ENCODE measurements at places on chromosomes 11 and 22. TPM values are rescaled to one million over a fixed set of nuclear protein-coding genes. Genes with fewer than 3 reads are reported as not detected.

Gene LDLRAD3
- 34.4 TPM for total RNA-seq

Gene TRIM29
- total RNA-seq: 729 TPM

DNA sequence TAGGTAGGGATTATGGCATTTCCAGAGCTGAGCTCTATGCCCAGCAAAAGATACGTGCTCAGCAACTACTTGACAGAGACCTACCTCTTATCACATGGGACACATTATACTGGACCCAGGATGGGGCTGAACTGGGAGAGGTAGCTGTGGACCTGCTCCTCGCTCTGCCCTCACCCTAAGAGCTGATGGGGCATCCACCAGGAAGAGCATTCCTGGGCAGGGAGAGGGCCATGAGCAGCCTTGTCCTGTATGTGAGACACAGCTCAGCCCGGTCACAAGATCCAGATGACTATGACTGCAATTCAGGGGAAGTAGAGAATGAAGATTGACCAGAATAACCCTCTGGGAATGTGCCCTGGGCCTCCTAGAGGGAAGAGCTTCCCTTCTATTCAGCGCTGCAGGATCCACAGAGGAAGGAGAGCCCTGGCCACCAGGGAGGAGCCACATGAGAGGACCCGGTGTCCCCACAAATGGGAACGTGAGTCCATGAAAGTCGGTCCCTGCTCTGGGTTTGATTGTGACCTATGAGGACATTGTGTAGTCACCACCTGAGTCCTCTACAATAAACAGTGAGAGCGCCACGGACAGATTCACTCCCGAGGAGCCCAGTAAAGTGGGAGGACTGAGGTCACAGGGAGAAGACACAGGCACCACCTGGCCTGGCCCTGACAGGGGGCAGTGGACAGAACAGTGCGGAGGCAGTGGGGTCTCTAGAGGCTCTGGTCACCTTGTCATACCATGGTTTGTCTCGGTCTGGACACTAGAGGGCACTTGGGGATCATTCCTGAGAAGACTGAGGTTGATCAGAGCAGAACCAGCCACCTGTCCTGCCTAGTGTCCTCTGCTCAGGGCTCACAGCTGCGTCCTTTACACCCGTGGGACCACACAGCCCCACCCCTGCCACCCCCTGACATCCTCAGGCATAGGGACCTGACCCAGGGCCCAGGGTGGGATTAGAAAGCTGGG is 99.5 kb downstream of the ZNF280B start:
- DNase-seq: peak; percentile 70

- no peak for DNase-seq
Measured at GRCh38 chr11:117634756-117635603, 162.0 kb downstream of the DSCAML1 start.

GRCh38 chr11:115208808-115209259 is 295.4 kb downstream of the CADM1 start:
- no peak for DNase-seq
